ENCODE measurements at places on chromosomes 1 and 21. TPM values are rescaled to one million over a fixed set of nuclear protein-coding genes. Genes with fewer than 3 reads are reported as not detected.

DNA sequence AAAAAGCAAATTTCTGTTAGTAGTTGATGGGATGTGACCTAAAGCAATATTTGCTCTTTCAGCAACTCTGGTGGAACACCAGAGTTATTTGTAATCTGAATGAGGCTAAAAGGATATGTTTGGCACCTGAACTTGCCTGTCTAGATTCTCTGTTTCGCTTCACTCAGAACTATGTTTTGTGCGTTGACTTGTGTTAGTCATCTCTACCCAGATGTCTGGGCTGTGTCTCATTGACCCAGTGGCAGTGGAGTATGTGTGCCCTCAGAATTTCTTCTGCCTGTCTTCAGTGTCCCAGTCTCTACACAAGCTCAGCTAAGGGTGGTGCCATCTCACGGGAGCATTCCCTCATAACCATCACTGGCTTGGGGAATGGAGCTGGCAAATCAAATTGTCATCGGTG, 13.9 kb downstream of the KCNK1 start:
- no peak for DNase-seq

GRCh38 chr1:185600641-185601040, 133.6 kb upstream of the HMCN1 start:
- DNase-seq = no peak

DNA sequence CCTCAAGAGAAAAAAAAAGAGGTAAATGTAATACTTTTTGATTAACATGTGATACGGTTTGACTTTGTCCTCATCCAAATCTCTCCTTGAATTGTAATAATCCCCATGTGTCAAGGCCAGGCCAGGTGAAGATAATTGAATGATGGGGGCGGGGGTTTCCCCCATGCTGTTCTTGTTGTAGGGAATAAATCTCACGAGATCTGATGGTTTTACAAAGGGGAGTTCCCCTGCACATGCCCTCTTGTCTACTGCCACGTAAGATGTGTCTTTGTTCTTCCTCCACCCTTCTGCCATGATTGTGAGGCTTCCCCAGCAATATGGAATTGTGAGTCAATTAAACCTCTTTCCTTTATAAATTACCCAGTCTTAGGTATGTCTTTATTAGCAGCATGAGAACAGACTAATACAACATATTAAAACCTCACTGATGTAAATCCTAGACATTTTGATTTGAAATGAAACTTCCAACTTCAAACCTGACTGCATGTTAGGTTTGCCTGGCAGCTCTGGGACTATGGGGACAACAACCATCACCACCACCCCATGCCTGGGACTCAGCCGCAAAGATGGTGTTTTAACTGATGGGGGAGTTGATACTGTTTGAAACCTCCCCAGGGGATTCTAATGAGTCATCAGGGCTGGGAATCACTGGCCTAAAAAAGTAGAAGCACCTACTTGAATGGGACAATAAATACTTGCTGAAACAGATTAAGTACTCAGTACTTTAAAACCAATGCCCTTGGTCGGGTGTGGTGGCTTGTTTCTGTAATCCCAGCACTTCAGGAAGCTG, 32.8 kb upstream of the BACH1 start:
- DNase-seq = no peak

- DNase-seq = no peak
Measured at GRCh38 chr1:87176514-87176913, 152.2 kb upstream of the LMO4 start.

- DNase-seq = no peak
Measured at GRCh38 chr1:221347706-221348105, 394.2 kb downstream of the DUSP10 start.

DNA sequence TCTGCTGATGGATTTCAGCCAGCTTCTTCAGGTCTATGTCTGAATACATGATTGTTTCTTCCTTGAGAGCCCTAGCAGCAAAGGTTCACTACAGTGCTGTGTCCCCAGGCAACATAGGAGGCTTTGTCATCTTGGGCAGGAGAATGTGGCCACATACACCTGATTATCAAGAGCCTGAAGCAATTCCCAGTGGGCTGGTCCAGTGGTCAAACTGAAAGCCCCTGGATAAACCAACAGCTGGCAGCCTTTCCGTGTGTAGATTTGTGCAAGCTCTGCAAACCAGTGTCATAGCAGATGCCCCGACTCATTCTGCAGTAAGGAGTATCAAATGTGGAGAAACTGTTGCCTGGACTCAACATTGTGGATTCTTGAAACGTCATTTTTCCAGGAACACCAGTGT, 2.3 kb upstream of the GIPC2 start:
- no peak for DNase-seq

- DNase-seq = no peak
Measured at GRCh38 chr1:209692296-209692695, 12.3 kb upstream of the HSD11B1 start.

DNA sequence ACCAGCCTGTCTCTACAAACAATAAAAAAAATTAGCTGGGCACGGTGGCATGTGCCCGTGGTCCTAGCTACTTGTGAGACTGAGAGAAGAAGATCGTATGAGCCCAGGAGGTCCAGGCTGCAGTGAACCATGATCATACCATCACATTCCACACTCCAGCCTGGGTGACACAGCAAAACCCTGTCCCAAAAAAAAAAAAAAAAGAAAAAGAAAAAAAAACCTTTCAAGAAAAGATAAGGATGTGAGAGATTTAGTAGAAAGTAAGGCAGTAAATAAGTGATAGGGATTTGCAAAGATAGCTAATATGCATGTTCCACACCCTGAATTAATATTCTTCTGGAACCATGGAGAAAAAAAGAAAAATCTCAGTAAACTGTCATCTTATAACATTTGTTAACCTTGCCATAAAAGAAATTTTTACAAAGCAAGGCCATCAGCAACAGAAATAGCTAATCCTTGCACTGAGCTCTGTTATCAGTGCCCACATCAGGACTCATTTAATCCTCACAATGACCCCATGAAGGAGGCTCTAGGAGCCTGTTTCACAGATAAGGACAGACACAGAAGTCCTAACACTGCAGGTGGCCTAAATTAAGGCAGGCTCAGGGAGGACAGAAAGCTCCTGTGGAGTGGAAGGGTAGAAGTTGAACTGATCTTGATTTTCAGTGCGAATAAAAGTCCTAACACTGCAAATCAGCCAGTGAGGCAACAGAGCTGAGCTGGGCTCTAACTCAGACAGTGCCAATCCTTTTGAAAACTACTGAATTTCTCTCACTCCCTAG, 7.6 kb downstream of the GNB1 start:
- DNase-seq = no peak

GRCh38 chr1:86155807-86156565, 586 bp downstream of the COL24A1 start:
- no peak for DNase-seq

GRCh38 chr1:246304484-246305259, 202.4 kb downstream of the SMYD3 start:
- no peak for DNase-seq

DNA sequence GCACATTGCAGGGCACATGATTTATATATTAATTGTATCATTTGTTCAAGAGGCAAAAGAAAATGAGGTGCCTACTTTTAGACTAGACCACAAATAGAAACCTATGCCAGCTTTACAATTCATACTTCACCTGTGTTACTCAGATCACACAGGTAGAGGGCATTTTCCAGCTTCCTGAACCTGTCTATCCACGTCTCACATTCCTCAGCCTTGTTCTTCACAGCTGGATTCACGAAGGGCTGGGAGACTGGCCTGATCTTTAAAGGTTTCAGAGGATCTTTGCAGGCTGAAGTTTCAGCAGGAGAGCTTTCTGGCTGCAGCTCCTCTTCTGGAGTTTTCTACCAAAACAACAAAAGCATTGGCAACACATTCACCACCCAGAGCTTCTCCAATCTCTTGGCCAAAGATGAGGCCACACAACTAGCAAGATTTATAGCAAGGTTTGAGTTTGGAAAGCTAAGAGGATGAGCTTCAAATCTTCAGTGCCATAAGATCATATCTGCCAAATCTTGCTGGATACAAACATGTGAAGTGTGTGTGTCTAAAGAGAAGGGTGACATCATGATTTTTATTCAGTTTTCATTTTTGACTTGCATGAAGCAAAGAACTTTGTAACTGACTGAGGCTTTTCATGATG, 71.0 kb upstream of the CYP2J2 start:
- DNase-seq = no peak

- DNase-seq = no peak
Measured at GRCh38 chr1:26168410-26169197, at the start of gene C1orf232. Gene C1orf232, minus strand, starts transcription at chr1:26168963. Its CDS starts 464 bp downstream, at chr1:26168499.

DNA sequence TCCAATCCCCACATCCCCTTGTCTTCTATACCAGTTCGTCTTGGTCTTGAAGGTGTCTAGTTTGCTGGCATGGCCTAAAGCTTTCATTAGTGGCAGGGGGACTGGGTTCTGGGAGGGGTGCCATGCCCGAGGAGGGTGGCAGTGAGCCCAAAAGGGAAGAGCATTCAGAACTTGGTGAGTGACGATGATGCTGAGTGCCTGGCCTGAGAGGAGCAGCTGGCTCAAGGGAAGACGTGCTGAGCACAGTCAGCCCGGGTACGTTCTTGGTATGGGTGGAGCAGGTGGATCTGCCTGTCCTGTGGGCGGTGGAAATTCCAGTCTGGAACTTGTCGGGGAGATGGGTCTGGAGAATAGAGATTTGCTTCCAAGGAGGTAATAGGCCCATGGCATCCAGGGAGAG, 4.6 kb downstream of the FDPS start:
- DNase-seq = no peak

GRCh38 chr1:8745749-8746390, 71.6 kb downstream of the RERE start:
- DNase-seq = no peak

DNA sequence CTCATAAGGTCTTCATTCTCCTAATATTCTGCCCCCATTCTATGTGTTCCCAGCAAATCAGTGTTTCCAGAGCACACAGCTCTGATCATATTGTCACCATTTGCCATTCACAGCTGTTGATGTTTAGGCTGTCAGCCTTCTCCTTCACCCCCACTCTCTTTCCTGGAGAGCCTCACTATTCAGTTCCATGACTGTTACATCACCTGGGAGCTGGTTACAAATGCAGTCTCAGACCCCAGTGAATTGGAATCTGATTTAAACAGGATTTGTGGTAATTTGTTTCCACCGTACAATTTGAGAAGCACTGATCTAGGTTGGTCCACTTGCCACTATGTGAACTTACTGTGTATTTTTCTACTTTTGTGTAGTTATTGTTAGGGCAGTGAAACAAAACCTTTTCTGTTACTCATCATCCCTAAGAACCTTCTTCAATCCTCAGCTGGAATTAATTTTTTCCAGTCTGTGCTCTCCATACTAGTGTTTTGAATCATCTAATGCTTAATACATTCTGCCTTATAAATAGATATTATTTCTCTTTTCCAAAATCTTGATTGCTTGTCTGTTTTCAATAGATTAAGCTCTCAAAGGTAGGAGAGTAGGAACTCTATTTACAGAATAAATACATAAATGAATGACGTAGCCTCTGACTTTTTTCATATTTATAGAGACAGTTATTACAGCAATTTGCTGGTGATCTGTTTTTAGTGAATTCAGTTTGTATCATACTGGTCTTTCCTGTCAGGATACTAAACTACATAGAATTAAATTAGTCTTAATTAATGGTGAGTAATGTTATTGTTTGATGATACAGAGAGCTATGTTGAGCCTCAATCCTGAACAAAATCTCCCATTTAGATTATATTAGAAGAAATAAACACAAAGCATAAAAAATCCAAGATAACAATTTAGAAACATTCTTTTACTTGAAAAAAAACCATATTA, 8.1 kb downstream of the SNX7 start:
- DNase-seq = no peak

DNA sequence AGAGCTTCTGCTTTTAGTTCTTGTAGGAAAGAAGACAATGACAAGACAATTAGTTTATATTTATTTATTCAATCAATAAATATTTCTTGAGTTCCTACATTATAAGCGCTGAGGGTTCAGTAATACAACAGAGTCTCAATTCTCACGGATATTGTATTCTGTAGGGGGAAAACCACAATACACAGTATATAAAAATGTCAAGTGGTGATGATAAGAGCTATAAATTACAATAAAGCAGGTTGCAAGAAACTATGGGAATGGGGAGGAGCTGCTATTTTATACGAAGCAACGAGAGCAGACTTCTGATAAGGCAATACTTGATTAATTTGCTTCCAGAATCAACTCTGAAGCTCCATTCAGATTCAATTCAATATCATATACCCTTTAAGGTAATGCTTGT, 10.6 kb upstream of the XCL1 start:
- no peak for DNase-seq

GRCh38 chr1:207243442-207244408, 77.8 kb upstream of the CD55 start:
- DNase-seq = peak; percentile 71

GRCh38 chr1:193540511-193540910, 354.1 kb upstream of the B3GALT2 start:
- DNase-seq = no peak

- peak; percentile 94 for DNase-seq
Measured at GRCh38 chr1:152001631-152002584, 8.2 kb upstream of the S100A10 start.

- DNase-seq = no peak
Measured at GRCh38 chr1:205961405-205961804, 18.1 kb upstream of the SLC26A9 start.

- DNase-seq = no peak
Measured at GRCh38 chr1:6914706-6915105, 129.5 kb downstream of the CAMTA1 start.

GRCh38 chr21:14862794-14863720, 201.7 kb downstream of the NRIP1 start:
- peak; percentile 62 for DNase-seq

DNA sequence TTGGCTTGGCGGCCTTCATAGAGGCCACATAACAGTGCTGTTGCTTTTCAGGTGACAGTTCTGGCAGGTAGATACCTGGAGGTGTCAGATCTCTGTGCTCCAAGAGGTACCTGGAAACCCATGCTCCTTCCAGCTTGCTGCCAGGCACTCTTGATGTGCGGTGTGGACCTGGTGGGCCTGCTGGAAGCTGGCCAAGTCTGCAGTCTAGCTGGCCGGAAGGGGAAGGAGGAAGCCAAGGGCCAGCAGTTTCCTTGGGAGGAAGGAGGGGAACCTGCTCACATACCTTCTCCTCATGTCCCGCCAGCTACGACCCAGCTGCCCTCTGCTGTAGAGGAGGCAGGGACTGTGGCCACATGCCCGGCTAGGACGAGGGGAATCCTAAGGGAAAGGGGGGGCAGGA, 166.4 kb upstream of the AJAP1 start:
- no peak for DNase-seq

DNA sequence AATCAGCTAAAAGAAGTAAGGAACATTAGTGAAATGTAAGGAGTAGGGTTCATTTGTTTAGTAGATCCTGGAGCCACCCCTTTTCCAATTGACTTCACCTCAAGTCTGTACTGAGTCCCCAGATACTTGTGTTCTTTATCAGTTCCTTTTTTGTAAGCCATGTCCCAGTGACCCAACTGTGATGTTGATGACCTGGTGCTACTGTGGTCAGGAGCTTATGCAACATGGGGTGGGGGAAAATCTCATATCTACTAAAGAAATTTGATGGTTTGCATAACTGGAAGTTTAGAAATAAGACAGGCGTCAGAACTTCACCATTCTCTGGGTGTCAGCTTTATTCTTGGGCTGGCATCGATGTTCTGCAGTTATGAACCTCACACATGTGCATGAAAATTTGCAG, 120.5 kb downstream of the LRRC7 start:
- DNase-seq = no peak

The MATN1 gene
- total RNA-seq = not detected

The UTS2 gene
- not detected for total RNA-seq

The CD101 gene
- total RNA-seq = under 0.01 TPM

The CYP4Z1 gene
- not detected for total RNA-seq

The RNU11 gene
- not detected for total RNA-seq

The BGLAP gene
- not detected for total RNA-seq

The S100A8 gene
- not detected for total RNA-seq

The FCGR2B gene
- total RNA-seq = not detected

The RSRP1 gene
- total RNA-seq = 95.7 TPM

The PTGFR gene
- total RNA-seq = 7.7 TPM

The YTHDF2 gene
- total RNA-seq = 55.4 TPM

The OR2L2 gene
- not detected for total RNA-seq

The RGS5 gene
- total RNA-seq = 4.8 TPM

The OR2M3 gene
- total RNA-seq = not detected

All from fibroblast of villous mesenchyme (primary cell).